Stimulated activated CD4-positive, alpha-beta T cell treated with anti-CD3 and anti-CD28 coated beads, TNF-alpha, amount 100 ng/mL, for 24 hours (primary cell): ENCODE measurements at places on chromosomes 5 and 9.

DNA sequence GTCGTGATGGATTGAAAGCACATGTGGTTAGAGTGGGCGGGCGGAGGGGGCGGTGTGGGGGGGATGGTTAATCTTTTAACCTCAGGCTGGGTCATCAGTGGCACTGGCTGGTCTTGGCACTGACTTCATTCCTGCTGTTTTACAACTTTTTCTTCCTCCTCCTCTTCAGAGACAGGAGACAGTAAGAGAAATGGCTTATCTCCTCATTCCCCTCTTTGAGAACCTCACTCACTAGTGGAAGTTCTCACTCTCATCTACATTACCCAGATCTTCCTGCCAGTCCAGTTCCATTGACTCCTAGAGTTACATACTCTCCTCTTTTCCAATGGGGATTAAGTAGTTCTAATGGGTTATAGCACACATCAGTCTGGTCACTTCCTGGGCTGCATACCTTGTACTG, 42.3 kb upstream of the PPP1R26 start:
- DNase-seq = no peak

- DNase-seq = no peak
Measured at GRCh38 chr9:79447762-79448161, 124.0 kb upstream of the TLE4 start.

DNA sequence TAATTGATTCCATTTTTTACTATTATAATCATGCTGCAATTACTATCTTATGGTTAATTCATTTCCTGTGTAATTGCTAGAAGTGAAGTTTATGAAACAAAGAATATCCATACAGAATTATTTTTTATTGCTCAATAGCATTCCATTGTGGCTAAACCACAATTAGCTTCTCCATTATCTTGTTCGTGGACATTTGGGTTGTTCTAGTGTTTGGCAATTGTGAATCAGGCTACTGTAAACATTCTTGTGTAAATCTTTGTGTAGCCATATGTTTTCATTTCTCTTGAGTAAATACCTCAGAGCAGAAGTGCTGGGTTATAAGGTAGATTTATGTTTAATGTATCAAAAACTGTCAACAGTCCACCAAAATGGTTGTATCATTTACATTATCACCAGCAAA, 341.1 kb downstream of the MAT2B start:
- no peak for DNase-seq

DNA sequence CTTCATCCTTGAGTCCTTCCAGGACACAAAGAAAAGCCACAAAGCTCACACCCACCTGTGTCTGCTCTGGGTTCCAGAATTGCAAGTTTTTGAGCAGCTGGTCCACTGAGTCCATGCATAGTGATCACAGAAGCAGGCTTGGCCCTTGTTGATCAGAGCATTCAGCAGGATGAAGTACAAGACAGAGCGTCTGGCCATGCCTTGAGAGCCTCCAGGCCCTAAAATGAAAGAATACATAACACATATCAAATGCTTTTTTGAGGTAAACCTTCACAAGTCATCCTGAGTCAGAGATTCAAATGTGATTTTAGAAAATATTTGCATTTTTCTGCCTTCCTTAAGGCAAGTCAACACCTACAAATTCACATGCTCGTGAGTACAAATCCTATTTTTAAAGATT, 10.3 kb downstream of the C6 start:
- no peak for DNase-seq

DNA sequence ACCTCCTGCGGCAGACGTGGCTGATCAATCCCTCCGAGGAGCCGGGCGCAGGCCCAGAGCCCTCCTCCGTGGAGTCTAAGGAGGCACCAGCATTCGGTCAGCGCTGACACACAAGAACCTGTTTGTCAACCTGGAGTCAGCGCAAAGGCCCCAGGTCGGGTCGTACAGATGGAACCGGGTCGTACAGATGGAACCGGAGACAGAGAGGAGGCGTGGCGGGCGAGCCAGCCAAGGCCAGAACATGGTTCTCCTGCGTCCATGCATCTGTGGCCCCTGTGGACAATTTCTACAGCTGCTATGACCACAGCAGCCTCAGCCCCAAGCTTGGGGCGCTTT, 125.1 kb upstream of the SARDH start:
- DNase-seq = no peak

DNA sequence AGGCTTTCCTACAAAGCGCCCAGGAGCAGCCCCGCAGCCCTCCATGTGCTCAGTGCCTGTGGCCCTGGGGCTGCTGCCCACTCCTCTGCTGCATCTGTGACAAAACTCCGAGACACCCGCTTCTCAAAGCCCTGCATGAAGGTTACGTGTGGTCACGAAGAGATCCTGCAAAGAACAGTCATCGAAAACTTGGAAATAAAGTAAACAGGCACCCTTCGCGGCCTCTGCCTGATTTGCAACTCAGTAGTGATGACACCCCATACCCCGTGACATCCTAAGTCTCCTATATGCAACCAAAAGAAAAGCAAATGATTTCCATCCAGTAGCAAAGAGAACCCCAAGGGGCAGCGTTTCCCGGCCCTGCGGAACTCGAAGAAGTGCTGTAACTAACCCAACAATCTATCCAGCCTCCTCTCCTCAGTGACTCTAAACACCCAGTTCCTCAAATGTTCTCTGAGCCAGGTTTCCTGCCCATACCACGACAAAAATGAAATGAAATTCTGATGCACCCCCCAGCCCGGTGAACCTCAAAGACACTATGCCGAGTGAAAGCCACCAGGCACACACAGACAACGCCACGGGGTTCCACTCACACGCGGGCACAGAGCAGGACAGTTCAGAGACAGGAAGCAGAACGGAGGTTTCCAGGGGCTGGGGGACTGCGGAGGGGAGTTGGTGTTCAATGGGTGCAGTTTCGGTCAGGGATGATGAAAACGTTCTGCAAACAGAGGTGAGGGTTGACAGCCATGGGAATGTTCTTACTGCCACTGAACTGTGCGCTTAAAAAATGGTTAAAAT, 19.0 kb downstream of the NACC2 start:
- no peak for DNase-seq

- DNase-seq = no peak
Measured at GRCh38 chr5:138831703-138832102, 43.4 kb downstream of the LRRTM2 start.

DNA sequence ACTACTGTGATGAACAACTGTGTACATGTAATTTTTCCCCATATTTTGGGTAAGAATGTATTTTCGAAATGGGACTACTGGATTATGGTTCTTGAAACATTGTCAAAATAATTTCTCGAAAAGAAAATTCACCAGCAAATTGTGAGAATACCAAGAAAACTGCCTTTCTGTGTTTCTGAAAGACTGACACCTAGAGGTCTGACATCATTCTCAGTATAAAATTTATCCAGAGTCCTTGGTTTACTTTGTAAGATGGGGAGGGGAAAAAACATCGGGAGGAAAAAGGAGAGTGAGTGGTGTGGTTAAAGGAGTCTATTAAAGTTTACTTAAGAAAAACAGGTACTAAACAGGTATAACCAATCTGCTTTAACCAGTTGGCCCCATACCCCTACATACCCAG, 149.2 kb downstream of the CEP120 start:
- DNase-seq = no peak

DNA sequence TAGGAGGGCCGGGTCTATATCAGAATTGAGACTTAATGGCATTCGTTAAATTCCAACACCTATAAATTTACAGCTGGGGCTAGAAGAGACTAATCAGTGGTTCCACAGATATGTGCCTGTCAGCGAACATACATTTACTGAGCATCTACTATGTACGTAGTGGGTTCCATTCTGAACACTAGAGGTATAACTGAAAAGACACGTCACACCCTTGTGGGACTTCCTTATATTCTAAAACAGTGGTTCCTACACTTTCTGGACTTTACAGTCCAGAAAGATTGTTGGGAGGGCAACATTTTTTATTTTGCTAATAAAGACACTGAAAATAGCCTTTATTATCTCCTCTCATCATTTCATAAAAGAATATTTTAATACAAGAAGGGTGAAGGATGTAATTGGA, 140.5 kb downstream of the SCAMP1 start:
- DNase-seq = no peak

DNA sequence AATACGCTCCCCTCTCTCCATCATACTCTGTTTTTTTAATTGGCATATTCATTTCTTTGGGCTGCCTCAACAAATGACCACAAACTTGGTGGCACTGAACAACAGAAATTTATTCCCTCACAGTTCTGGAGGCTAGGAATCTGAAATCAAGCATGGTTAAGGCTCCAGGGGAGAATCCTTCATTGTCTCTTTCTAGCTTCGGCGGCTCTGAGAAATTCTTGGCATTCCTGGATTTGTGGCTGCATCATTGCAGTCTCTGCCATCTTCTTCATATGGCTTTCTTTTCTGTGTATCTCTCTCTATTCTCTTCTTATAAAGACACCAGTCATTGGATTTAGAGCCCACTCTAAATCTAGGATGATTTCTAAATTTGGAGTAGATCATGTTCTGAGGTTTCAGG, 10.9 kb upstream of the SLC24A2 start:
- no peak for DNase-seq

GRCh38 chr5:143352691-143353090, 50.8 kb downstream of the NR3C1 start:
- no peak for DNase-seq
